ENCODE measurements at places on chromosomes 12 and 14.

DNA sequence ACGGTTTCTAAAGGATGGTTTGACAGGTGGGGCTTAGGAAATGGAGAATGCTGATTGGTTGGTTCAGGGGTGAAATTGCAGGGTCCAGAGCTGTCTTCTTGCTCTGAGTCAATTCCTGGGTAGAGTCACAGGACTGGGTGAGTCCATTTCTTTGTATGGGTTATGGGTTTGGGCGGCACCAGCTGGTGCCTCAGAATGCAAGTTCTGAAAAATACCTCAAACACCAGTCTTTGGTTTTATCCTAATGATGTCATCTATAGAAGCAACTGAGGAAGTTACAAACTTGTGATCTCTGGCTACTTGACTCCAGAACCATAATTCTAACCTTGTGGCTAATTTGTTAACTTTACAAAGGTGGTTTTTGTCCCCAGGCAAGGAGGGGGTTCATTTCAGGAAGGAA, 47.6 kb upstream of the EIF5 start:
- no peak for DNase-seq

DNA sequence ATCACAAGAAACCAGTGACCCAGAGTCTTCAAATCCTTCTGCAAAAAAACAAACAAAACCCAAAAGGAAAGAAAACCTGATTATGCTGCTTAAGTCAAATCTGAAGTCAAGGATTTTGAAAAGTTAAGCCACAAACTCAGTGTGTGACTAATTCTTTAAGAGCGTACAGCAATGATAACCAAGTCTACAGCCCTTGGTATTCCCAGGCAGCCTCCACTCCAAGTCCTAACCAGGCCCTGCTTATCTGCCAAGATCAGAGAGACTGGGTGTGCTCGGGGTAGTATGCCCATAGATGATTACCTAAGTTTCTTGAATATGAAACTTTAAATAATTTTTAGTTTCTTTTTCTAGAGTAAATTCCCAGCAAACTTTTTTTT, 13.1 kb downstream of the PGAM5 start:
- no peak for DNase-seq

GRCh38 chr12:51948066-51948465, 3.4 kb upstream of the ACVR1B start:
- no peak for DNase-seq

DNA sequence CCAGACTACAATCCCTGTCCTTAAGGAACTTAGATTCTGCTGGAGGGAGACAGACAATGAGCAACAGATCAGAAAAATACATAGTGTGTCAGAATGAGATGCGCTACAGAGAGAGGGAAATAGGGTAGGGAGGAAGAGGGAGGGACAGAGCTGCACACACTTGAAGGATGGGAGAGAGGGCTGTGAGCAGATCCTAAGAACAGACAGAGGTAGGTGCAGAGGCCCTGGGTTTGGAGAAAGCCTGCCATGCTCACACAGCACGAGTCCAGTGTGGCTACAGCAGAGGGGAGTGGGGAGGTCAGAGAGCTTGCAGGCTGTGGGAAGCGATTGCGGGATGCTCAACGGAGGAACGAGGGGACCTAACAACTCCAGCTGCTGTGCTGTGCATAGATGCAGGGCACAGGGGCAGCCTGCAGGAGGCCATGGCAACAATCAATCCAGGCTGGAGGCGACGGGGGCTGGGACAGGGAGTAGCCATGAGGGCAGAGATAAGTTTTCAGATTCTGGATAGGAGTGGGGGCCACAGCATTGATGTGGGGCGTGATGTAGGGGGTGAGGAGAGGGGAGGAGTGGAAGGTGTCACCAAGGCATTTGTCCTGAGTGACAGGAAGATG, 20.7 kb downstream of the FAIM2 start:
- DNase-seq, result no peak

DNA sequence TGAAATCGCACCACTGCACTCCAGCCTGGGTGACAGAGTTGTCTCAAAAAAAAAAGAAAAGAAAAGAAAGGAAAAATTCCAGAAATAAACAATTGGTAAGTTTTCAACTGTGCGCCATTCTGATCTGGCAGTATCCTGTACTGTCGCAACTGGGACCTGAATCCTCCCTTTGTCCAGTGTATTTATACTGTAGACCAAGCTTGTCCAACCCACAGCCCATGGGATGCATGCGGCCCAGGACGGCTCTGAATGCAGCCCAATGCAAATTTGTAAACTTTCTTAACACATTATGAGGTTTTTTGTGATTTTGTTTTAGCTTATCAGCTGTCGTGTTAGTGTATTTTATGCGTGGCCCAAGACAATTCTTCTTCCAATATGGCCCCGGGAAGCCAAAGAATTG, 84.7 kb downstream of the TMCC3 start:
- no peak for DNase-seq

GRCh38 chr12:83335748-83336147, 649.0 kb downstream of the TMTC2 start:
- no peak for DNase-seq

DNA sequence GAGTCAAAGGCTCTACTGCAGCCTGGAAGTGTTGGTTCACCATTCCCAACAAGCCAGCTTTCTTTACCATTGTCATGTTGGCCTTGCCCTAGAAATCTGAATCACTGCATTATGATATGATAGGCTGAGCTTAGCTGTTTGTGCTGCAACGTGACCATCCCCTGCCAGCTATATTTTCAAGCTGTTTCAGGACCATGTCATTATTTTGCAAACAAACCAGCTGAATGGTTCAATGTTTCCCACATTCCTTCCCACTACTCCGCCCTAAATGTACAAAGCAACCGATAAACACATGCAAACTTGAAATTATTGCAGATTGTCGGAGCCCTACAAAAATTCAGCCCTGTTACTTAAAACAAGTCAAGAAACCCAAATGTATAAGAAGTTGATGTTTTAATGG, 136.1 kb downstream of the KICS2 start:
- no peak for DNase-seq

DNA sequence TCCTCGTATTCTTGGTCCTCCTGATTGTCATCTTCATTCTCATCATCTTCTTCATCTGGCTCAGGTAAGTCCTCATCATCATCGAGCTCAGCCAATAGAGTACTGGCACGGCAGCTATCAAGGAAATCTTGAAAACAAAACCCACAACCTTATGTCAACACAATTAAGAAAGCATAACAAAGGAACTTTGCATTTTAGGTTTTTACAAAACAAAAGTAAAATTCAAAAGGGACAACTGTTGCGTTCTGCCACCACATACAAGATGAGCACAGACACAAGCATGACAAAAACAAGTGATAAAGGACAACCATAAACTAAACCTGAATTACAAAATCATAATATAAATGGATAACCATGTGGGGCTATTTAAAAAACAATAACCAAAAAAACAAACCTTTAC, 84.7 kb downstream of the HECTD1 start:
- no peak for DNase-seq

DNA sequence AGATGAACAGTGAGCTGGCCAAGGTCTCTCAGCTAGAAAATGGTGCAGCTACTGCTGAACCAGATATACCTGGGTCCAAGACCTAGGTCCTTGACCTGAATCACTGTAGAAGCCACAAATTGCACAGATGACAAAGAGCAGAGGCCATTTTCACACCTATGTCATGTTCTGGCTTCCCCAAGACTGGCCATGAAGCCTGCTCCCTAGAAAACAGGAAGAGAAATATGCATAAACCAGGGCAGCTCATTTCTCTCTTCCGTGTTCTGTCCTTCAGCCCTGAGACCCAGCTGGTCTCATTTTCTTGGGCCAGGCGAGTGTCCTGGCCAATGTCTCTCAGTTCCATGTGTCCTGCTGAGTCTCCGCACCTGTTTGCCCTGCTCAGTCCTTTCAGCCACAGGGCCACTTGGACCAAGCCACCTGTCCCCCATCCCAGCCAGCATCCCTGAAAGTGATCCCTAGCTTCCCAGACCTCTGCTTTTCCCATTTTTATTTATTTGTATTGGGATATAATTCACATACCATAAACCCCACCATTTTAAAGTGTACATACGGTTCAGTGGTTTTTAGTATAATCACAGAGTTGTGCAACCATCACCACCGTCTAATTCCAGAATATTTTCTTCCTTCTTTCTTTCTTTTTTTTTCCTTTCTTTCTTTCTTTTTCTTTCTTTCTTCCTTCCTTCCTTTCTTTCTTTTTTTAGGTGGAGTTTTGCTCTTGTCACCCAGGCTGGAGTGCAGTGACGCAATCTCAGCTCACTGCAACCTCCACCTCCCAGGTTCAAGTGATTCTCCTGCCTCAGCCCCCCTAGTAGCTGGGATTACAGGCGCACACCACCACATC, 27.0 kb downstream of the P2RX7 start:
- DNase-seq, result no peak

GRCh38 chr12:107509421-107509820, 176.2 kb upstream of the PWP1 start:
- DNase-seq, result no peak

- no peak for DNase-seq
These were observed 30.7 kb upstream of the ESR2 start for GRCh38 chr14:64324895-64325294.

DNA sequence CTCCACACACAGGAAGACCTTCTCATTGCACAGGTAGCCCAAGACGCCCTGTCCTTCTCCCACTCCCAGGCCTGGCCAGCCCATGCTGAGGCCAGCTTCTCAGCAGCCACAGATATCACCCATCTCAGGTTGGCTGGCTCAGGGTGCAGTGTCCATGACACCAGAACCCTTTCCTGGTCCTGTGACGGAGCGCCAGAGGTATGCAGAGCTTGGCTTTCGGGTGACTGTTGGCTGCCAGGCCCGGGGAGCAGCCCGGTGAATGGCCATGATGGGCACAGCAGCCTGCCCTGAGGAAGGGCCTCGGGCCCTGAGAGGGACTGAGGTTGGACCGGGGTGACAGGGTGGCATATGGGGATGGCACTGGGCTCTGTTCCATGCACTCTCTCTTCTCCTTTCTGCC, 173.4 kb downstream of the TSPAN9 start:
- no peak for DNase-seq

DNA sequence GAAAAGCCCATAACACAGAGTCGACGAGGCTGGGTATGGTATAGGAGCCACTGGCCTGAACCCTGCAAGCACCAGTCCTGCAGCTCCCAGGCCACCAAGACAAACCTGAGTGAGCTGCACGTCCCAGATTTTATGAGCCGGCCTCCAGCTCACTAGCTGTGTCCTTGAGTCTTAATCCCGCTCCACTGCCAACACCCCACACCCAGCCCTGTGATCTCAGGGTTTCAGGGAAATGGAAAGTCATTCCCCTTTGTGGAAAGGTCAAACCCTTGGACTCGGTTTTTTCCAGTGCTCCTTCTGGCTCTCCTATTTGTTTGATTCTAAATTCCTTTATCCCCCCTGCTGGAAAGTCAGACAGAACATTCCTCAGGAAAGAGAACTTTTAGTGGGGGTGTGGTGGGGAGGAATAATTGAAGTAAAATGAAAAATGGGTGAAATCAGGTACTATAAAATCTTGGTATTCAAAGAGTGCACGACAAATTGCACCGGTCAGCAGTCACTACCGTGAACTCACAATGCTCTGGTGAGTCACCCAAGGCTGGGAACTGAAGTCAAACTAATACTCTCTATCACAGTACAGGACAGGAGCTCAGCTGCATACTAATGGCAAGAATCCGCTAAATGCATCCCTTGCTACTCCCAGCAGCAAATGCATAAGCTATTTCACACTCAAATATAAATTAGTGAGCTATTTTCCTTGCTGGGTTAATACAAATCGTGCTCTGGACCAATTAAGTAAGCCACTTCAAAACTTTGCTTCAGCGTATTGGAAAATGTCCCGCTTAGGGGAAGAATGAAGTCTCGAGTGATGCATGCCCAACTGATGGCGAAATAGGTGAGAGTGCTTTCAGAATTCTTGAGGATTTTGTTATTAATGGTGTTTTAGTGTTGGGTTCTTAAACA, 9.0 kb downstream of the PITPNM2 start:
- DNase-seq, result no peak

- DNase-seq, result no peak
These were observed 341.7 kb downstream of the TMEM121 start for GRCh38 chr14:105867961-105868599.

- DNase-seq, result no peak
These were observed 431.1 kb downstream of the KCNH5 start for GRCh38 chr14:62614122-62614521.

DNA sequence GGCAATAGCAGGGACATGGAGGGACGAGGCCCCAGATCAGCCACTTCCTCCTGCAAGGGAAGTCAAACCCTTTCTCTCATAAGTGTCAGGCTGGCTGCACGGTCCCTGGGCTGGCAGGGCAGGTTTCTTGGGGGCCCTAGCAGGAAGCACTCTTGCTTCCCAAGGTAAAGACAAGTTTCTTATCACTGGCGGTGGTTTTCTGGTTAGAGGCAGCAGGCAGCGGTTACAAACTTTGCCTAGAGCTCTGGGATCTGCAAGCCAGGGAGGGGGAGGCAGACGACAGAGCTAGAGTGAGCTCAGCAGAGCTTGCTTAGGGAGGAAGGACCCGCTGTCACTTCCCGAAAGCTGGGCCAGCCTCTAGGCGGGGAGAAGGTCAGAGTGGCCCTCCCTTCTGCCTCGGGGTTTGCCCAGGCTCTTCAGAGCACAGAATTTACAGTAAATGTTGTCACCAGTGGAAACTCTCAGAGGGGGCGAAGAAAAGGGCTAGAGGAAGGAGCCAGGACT, 20.4 kb downstream of the BATF start:
- DNase-seq, result no peak

GRCh38 chr12:96445691-96446583, 43.4 kb upstream of the CFAP54 start:
- DNase-seq, result no peak

- DNase-seq, result no peak
These were observed 7.2 kb downstream of the ADAM20 start for GRCh38 chr14:70527501-70528105.

DNA sequence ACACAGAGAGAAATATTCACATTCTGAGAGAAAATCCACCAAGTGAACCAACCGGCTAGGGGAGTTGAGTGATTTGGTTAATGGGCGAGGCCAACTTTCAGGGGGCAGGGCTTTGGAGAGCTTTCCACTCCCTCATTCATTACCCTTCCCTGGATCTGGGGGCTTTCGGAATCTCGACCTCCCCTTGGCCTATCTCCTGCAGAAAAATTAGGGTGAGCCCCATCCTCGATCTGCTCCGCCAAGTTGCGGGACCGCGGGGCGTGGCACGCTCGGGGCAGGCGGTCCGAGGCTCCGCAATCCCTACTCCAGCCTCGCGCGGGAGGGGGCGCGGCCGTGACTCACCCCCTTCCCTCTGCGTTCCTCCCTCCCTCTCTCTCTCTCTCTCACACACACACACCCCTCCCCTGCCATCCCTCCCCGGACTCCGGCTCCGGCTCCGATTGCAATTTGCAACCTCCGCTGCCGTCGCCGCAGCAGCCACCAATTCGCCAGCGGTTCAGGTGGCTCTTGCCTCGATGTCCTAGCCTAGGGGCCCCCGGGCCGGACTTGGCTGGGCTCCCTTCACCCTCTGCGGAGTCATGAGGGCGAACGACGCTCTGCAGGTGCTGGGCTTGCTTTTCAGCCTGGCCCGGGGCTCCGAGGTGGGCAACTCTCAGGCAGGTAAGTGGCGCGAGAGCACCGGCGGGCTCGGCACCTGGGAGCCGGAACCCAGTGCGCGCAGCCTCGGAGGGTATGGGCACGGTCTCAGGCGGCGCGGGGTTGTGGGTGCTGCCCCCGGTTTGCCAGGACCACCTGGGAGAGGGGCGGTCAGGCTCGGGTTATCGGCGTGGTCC, at the start of gene ERBB3:
Gene ERBB3, plus strand, starts transcription at position 443 of the 833 bp plus-strand sequence. Its CDS starts 136 bp downstream, at position 579.
- DNase-seq, result no peak
